HTR-8/SVneo (cell line): ENCODE measurements at places on chromosomes 7 and 10.

DNA sequence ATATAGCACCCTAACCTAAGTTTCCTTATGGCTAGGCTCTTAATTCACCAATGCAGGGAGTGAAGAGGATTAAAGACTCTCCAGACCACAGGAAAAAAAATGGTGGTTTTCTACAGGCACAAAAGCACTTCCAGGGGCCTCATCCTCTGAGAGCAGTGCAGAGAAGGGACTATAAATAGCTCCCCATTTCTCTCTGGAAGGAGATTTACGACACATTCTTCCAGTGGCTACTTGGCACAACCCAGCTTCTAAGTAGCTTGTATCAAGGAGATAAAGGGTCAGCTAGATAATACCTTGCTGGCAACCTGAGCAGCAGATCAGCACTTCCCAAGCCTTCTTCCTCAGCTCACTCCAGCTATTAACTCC, 73.5 kb downstream of the CRPPA start:
- peak; percentile 8 for DNase-seq

DNA sequence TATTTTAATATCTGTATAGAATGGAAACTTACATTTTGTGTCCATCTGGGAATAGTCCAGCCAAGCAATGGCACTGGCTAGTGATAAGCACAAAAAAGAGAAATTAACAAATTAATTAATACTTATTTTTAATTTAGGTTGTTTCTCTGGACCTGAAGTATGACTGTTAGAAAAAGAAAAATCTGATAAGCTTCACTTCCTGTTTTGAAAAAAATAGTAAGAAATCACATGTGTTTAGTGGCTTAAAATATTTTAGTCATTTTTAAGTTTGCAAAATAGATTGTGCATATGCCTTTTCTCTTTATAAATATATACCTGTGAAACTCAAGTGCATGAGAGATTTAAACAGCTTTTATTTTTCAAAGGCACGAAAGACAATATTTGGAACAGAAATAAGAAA, 50.1 kb upstream of the CREB5 start:
- no peak for DNase-seq

GRCh38 chr7:917255-918117, 37.0 kb downstream of the ADAP1 start:
- no peak for DNase-seq

- no peak for DNase-seq
Measured at GRCh38 chr10:88608780-88609179, 22.2 kb downstream of the LIPJ start.

- no peak for DNase-seq
Measured at GRCh38 chr7:1503390-1503789, 799 bp downstream of the INTS1 start.

DNA sequence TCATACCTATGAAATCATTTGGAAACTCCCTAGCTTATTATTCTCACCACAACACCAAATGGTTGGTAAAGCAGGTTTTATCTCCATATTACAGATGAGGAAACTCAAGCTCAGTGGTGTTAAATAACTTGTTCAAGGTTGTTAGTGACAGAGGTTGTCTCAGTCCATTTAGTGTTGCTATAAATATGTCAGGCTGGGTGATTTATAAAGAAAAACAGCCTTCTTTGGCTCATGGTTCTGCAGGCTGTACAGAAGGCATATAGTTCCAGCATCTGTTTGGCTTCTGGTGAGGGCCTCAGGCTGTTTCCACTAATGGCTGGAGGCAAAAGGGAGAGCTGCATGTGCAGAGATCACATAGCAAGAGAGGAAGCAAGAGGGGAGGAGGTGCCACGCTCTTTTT, 96.6 kb downstream of the ZNF438 start:
- no peak for DNase-seq

GRCh38 chr7:47779341-47779771, 168.9 kb downstream of the PKD1L1 start:
- no peak for DNase-seq

DNA sequence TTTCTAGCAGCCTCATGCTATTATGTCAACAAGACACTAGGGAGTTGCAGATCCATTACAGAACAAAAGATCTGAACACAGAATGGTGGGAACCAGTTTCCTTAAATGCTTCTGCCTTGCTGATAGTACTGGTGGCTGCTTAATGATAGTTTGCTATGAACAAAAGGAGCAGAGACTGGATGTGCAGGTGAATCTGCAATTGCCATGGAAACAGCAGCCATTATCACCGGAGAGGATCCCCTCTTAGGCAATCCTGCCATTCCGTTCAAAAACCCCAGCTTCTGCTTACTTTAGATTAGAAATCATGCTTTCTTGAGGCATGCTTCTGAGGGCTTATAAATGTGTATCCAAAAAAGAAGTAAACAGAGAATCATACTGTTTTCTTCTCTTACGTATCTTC, 80.0 kb upstream of the PRKAR2B start:
- no peak for DNase-seq

DNA sequence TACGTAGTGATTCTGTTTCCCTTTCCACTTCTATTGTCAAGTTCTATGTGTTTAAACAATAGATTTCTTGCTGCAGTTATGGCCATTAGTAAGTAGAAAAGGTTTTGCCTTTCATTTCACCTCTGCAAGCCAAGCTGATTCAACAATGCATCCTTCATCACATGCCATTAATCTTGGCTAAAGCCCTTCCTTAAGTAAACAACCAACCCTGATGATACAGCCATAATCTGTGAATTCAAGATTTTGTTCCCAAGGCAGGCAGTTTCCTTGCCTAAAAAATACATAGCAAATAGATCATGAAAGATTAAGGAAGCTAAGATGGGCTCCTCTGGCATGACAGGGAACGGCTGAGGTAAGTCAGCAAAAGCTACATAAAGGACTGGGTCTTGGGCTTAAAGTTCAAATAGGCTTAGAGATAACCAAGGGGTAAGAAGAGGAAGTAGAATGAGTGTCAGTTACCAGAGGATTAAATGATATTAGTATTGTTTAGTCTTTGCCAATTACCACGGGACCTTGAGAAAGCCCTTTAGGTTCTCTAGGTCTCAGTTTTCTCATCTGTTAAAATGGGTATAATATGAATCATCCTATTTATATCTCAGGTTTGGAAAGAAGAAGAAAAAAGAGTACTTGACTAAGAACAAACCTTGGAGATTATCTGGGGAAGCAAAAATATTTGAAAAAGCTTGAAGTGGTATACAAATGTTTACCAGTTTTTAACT, 35.9 kb upstream of the ANK3 start:
- DNase-seq = no peak

DNA sequence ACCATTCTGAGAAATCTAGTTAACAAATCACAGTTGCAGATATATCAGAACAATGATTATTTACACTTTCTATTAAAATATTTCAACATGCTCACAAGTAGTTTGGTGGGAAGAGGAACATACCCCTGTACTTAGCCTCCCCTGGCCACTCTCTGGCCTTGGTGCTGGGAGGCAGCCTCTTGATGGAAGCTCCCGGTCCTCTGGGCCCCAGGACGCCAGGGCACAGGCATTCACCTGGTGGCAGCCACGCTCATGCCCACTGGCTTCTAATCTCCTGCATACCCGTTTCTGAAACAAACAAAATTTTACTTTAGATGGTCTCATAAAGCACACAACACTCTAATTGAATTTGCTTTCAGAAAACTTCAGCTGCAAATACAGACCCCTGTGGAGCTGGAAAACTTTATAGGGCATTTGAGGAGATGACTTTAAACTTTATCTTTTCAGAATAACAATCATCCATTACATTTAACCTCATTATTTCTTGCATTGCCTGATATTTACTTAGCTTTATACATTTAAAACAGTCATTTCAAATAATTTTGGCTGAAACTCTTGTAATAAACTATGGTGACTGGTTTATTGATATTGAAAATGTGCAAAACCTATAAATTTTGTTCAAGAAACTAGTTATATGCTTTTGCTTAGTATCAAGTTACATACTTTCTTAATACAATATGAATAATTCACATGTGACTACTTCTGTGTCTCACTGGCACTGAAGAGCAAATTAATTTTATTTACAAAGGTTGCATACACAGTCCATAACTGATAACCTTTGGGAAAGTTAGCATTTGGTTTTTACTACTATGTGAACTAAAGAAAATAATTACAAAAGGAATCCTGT, 30.8 kb downstream of the C10orf143 start:
- no peak for DNase-seq

DNA sequence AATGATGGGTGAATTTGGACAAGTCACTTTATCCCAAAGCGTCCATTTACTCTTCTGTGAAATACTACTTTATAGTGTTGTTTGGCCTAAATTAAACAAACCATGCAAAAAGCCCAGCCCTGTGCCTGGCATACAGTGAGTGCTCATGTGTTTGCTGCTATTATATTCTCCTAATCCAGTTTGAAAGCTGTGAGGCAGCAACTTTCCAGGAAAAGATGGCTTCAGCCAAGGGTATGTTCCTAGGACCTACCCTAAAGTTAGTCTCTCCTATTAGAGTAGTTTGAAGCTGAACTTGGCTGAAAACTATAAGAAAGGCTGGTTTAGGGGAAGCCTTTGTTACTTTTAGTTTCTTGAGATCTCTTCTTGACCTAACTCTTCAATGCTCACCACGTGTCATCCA, 19.9 kb downstream of the ACSL5 start:
- DNase-seq = no peak

DNA sequence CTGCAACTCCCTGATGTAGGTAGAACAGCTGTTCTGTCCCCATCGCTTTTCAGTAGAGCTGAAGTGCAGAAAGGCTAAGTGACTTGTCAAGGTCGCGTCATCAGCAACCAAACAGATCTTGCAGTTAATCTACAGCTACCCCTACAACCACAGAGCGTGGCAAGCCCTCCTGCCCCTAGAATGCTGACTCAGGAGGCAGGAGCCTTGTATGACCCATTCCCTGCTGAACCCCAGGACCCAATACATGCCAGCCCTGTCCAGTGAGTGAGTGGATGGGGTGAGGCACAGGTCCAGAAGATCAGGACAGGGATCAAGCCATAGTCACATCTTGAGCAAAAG, 26.6 kb upstream of the GJD4 start:
- no peak for DNase-seq

- DNase-seq = no peak
Measured at GRCh38 chr7:1287752-1288201, 55.1 kb downstream of the UNCX start.

DNA sequence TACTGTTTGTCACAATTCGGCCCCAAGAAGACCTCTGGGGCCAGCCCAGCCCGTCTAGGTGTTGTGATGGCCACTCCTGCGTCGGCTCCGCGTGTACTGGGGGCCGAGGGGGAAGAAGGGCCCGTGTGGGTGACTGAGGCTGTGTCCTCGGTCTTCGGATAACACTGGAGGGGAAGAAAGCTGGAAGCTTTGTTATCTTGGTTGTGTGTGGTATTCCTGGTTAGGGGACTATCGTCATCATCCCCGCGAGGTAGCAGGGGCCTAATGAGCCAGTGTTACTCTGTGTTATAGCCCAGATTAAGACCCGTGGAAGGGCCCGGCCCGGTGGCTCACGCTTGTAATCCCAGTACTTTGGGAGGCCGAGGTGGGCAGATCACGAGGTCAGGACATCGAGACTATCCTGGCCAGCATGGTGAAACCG, 854 bp downstream of the MTG1 start:
- DNase-seq = no peak

DNA sequence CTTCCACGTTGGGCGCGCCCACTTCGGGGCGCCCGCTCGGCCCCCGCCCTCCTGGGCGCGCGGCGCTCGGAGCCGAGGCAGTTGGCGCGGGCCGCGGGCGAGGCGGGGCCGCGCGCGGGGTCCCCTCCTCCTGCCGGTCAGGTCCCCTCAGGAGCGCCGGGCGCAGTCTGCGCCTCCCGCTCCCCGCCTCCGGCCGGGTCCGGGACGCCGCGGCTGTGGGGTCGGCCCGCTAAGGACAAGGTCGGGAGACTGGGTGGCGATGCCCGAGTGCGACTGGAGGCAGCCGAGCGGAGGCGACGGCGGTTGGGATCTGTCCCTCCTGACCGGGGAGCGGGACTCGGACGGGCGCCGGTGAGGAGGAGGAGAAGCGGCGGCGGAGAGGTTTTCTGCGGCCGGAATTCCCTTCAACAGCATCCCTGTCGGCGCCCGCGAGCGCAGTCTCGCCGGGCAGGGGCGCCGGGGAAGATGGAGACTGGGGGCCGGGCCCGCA, at the start of gene ATRNL1:
Gene ATRNL1 (plus strand): TSS at position 80 of the 490 bp plus-strand sequence. CDS start 386 bp downstream, at position 466.
- peak; percentile 8 for DNase-seq

DNA sequence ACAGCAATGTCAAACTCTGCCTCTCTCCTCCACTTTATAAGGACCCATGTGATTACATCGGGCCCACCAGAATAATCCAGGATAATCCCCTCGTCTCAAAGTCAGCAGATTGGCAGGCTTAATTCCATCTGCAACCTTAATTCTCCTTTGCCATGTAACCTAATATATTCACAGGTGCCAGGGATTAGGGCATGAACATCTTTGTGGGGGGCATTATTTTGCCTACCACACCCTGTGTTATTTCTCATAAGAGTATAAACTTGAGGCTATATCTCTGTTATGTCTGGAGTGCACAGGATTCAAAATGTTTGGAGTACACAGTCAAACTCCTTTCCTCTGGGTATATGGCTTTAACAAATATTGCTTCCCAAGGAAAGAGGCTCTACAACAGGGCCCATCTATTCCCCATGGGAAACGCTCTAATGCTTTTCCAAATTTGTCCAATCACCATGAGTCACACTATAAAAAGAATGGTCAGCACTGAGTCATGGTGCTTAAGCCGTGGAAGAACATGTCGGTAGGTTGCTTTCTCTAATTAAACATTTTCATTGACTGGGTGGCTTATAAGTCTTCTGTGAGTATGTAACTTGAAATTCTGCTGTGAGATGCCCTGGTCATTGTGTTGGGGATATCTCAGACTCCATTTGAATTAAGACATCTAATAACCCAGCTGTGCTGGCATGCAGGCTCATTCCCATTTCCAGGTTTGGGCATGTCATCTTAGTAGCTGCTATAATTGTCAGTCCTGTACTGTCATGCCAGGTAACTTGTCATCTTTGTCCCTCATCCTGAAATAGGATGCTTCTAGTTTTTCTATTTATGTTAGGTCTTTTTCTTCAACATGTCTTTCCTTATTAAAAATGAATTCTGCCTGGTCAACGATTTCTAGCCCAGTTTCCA, 11.5 kb upstream of the AKR1B10 start:
- DNase-seq = no peak

DNA sequence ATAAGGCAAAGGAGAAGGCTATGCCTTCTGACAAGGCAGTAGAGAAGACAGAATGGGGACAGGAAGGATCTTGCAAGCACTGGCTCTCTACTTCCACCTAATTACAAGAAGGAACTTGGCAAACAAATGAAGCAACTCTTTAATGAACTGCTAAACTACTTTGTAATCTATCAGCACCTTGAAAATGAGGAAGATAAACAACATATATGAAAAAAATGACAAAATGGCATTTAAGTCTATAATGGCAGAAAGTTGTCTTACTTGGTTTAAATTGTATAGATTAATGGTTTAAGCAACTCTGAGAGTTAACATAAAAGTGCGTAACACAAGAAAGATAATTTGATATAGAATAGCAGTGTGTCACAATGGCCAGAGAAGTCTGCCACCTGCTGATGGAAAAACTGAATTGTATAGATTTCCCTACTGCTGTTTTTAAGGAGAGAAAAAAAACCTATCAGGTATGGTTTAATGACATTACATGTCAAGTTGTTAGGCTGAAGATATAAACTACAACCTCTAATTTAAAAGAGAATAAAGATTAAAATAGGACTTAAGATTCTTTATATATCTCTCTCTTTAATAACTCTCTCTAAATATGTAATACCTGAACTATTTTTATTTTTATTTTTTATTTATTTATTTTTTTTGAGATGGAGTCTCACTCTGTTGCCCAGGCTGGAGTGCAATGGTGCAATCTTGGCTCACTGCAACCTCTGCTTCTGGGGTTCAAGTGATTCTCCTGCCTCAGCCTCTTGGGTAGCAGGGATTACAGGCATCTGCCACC, 11.8 kb downstream of the NT5C3A start:
- DNase-seq = peak; percentile 40
